T follicular helper cell (primary cell): ENCODE measurements at places on chromosomes 7 and 10.

DNA sequence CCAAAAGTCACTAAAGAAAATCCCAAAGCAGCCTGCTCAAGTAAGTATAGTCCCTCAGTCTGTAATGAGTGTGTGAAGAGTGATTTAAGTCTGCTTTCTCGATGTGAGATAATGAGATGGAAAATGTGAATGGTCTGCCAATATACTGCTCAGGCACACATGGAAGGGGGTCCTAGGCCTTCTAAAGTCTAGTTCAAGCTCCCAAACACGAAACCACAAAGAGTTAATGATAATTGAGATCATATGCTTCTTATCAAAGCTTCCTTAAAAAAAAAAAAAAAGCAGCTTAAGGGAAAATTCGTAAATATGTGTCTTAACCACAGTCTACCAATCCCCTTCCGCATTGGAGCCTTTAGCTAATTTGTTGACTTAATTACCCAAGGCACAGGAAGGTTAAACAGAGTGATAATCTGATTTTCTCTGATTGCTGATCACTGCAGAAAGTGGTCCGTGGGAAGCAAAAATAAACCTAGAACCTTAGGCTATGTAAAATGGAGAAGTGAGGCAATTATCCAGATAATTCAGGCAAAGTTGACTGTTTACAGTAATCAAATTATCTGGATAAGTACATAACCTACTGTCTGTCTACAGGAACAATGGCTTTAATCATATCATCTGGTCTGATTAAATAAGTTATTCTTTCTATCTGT is 172.9 kb downstream of the MBL2 start:
- no peak for DNase-seq

DNA sequence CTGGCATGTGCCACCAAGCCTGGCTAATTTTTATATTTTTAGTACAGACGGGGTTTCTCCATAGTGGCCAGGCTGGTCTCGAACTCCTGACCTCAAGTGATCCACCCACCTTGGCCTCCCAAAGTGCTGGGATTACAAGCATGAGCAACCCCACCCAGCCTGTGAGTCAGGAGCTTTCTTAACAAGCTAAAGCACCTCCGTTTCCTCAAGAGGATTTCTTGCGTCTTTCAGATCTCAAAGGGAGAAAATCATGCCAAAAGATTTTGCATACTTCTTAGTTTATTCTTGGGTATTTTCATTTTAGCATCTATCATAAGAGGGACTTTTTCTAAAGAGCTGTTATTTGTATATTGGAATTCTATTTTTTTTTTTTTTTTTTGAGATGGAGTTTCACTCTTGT is 47.9 kb upstream of the FOXK1 start:
- DNase-seq: no peak

GRCh38 chr10:53601260-53601875 is 828.8 kb upstream of the MBL2 start:
- no peak for DNase-seq

DNA sequence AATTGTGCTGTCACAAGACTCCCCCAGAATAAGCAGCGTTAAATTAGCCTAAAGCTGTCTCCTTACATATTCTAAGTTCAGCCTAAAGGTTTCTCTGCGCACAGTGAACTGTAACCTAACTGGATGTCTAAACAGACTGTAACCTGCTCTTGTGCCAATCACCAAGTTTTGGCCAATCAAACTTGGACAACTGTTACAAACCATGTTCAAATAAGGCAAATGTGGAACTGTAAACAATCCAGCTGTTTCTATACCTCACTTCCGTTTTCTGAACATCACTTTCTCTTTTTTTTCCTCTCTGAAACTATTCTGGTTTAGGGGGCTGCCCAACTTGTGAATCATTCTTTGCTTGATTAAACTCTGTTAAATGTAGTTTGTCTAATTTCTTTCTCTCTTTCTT is 252.2 kb upstream of the HABP2 start:
- no peak for DNase-seq

- DNase-seq: no peak
Measured at GRCh38 chr7:30697719-30698460, 15.6 kb upstream of the CRHR2 start.

DNA sequence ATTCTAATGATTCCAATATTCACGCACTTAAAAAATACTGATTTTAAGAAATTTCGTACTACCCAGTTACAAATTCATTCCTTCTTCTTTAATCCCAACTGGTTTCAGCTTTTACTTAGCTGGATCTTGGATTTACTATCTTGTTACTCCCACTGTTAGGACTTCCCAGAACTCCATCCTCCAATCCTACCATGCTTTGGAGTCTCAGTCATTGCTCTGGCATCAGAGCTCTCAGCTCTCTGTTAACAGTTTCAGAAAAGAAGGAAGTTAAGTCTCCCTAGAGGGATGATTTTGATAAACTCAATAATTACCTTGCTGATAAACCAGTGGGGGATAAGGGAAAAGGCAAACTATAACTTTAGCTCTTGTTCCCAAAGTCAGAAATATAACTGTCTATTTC is 9.5 kb downstream of the PPA1 start:
- DNase-seq: no peak

GRCh38 chr10:11612021-11613001 is 861 bp upstream of the USP6NL start:
- DNase-seq: no peak

GRCh38 chr7:25575634-25576033 is 347.3 kb upstream of the NPVF start:
- no peak for DNase-seq

DNA sequence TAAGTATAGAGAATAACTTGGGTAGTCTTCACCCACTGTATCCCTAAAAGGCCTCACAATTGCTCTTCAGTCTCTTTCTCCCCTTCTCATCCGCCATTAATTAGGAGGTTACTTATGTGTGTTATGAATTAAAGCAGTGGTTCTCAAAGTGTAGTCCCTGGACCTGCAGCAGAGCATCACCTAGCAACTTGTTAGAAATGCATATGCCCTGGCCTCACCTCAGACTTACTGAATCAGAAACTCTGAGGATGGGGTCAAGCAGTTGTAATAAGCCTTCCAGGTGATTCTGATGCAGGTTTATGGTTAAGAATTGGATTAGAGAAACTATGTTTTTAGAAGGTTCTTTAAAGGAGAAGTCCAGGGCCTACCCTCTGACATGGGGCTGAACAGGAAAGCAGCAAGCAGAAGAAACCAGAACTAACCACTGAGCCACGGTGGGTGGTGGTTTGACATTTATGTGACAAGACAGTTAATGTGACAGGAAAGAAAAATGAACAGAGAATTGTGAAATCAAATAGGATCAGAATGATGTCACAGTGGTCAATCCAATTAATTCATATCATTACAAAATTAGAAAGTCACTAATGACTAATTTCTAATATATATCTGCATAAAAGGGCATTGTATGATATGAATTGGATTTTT is 37.6 kb downstream of the ENTPD1 start:
- no peak for DNase-seq

GRCh38 chr10:58590152-58590840 is 77.6 kb downstream of the BICC1 start:
- DNase-seq: no peak

GRCh38 chr7:114432703-114433102 is 18.1 kb downstream of the FOXP2 start:
- no peak for DNase-seq

DNA sequence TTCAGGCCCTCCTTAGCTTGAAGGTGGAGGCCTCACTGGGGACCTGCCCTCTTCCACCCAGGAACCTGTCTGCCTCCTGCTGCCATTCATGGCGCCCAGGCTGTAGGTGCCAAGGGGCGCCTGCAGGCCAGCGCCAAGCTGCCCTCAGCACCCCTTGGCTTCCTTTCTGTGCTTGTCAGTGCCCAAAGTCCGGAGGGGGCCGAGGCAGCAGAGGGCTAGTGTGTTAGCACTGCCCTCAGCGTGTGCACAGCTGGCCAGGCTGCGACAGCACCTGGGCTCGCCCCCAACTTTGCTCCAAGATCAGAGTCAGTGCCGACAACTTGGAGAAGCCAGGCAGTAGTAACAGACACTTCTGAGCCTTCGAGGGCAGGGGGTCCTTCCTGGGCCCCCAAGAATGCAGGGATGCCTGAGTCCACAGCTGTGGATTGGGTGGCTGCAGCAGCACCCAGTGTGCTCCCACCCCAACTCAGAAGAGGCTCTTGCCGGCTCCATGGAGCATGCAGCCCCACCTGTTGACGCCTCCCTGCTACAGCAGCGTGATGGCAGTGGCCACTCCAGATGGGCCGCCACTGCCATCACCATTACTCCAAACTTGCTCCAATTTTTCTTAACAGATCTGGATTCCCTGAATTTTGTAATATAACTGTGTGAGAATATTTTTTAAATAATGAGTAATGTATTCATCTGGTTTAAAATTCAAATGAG is 41.7 kb downstream of the CACUL1 start:
- DNase-seq: no peak

DNA sequence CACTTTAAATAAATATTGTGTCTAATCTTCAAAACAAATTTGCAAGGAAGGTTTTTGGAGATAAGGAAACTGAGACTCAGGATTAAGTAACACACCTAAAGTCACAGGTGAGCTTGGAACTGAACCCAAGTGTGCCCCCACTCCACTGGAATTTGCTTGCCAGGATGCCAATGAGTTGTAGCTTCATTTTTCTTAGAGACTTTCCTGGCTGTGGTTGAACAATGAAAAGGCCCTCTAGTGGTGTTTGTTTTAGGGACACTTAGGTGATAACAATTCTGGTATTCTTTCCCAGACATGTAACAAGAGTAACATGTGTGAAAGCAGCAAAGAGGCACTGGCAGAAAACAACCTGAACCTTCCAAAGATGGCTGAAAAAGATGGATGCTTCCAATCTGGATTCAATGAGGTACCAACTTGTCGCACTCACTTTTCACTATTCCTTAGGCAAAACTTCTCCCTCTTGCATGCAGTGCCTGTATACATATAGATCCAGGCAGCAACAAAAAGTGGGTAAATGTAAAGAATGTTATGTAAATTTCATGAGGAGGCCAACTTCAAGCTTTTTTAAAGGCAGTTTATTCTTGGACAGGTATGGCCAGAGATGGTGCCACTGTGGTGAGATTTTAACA is 1.5 kb downstream of the IL6 start:
- no peak for DNase-seq

DNA sequence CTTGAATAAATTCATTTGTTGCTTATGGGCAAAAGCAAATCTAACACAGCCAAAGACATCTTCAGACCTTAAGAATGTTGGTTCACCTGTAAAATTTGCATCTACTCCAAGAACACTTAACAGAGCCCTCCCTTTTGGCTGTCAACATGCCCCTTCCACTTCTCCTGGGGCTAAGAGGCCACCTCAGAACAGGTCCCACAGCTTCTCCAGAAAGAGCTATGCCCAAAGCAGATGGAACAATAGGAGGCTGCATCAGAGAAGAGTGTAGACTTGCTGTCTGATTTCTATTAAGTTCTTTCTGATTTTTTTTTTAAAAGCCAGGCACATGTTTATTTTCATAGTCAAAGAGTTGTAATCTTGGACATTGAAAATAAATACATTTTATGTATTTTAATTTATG is 26.1 kb upstream of the TRIL start:
- no peak for DNase-seq

DNA sequence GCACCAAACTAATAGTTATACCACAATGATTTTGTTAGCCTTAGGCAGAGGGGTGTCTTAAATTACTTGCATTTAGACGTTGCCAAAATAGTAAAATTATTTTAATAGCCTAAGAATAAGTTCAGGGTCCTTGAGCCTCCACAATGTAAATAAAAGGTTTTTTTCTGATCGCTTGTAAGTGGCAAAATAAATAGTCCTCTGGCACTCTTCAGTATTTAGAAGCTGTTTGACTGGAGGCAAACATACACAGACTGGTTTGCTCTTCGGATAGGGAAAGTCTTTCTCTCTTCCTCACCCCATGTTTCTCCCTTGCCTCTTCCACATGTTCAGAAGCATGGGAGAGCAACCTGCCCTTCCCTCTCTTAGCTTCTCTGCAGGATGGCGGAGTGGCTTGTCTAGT is 49.5 kb upstream of the FAM180A start:
- no peak for DNase-seq

GRCh38 chr7:98372993-98373392 is 27.9 kb downstream of the BAIAP2L1 start:
- DNase-seq: no peak

DNA sequence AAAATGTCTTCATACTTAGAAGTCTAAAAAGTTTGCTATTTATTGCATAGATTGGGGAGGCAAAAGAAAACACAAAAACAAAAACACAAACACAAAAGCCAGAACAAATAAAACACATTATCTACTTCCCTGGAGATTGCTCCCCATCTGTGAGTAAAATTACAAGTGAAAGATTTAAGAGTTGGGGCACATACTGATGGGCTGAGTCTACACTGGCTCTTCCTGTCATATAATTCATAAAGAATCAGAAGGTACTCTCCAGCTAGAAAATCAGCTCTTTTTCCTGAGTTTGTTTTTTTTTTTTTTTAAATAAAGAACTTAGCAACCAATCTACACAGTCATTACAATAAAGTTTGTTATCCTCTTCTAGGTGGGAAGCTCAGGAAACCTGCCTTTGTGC is 192.4 kb upstream of the LRRN3 start:
- no peak for DNase-seq

DNA sequence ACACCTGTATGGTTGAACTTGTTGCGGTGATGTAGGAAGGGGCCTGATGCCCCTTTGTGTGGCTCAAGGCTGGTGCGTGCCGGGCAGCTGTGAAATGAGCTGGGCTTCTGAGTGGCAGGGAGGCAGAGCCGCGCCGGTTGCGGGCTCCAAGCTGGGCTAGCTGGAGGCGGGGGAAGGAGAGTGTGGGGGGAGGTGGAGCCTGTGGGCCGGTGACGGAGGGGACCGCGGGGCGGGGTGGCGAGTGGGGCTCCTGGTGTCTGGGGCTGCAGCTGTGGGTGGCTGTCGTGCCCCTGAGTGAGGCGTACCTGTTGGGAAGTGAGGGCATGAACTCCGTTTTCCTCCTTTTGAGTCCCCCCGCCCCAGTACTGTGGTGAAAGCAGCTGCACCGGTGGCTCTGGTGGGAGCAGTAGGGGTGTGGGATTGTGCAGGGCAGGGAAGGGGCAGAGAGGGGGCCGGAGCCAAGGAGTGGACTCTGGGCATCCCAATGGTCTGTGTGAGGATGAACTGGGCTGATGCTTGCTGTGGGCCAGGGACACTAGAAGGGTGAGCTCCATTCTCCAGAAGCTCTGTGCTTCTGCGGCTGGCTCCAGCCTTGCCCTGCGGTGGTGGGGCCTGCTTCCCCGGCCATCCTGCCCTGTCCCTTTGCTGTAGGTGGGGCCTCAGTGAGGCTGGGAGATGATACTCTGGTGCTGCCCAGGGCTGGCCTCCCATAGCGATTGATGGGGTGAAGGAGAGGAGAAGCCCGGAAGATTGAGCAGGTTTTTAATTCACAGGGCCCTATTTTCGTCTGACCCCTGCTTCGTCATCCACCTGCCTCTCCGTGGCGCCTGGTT is 41.7 kb downstream of the INPP5A start:
- DNase-seq: no peak

DNA sequence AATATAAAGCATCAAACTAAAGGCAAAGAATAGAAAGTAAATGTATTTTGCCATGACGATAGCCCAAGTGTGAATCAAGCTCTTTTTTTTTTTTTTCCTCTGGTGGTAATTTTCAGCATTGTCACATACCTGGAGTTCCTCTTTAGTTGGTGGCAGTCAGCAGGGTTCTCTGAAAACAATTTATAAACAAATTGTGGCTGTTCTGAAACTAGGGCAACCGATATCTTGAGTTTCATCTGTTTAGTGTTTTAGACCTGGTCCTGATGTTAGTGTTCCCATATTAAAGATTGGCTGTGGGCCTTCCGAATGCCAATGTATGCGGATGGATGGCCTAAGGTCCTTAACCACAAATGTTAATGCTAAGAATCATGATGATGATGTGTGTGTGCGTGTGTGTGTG is 713.1 kb downstream of the GATA3 start:
- DNase-seq: no peak

- no peak for DNase-seq
Measured at GRCh38 chr7:25359471-25360059, 131.3 kb upstream of the NPVF start.

- no peak for DNase-seq
Measured at GRCh38 chr7:98205162-98205845, 5.9 kb upstream of the BHLHA15 start.
